ENCODE measurements at places on chromosomes 11 and 22.

- peak; percentile 15 for DNase-seq
Measured at GRCh38 chr11:69912911-69913451, 93.8 kb upstream of the FGF3 start.

DNA sequence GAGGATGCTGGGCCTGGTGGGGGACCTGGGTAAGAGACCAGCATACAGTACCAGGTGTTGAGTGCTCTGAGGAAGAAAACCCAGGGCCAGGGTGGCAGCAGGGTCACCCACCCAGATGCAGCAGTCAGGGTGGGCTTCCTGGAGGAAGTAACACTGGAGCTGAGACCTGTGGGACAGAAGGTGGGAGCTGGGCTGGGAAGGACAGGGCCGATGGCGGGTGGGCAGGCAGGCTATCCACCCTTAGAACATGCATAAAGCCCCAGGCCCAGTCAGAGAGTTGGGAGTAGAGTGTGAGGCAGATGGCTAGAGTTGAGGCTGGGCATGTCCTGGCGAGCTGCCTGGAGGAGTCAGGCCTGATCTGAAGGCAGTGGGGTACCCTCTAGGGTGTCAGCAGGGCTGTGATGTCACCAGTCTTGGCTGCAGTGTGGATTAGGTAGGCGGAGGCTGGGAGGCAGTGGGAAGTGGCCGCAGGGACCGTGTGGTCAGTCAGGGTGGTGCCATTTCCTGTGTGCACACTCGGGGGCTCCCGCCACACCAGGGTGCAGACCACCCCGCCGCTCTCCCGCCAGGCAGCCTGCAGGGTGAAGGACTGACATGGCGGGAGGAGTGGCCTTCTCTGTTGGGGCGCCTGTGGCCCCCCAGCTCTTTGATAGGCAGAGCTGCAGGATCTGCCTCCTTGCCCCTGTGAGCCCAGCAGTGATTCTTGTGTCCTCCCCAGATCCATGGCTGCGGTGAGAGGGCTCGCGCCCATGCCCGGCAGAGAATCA is 35.3 kb downstream of the IGHMBP2 start:
- no peak for DNase-seq

DNA sequence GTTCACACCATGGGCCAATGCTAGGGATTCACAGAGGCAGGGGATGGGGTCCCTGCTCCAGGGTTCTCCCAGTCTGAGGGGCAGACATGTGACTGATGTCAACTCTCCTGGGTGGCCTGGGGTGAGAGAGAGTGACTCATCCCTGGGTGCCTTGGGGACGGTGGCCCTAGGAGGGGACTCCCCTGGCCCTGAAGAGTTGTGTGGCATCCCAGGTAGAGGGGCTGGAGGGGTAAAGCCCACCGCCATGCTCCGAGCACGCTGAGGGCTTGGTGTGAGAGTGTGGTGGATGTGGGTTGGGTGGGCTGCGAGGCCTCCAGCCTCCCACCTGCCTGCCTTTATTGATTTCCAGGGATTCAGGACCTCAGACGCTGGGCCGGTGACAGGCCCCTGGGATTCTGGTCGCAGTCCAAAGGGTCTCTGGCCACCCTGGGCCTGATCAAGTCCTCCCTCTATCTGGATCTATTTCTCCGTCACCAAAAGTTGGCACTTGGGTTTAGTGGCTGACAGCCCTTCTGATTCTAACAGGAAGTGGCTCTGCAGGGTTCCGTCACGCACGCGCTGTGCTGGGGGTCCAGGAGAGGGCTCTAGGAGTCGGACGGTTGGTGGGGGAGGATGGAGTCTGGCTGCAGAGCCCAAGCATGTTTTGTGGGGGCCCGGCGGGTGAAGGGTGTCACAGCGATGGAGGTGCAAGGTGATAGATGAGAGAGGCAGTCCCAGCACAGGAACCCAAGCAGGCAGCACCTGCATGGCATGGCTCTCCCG is 27.3 kb upstream of the WNT7B start:
- DNase-seq = peak; percentile 44

DNA sequence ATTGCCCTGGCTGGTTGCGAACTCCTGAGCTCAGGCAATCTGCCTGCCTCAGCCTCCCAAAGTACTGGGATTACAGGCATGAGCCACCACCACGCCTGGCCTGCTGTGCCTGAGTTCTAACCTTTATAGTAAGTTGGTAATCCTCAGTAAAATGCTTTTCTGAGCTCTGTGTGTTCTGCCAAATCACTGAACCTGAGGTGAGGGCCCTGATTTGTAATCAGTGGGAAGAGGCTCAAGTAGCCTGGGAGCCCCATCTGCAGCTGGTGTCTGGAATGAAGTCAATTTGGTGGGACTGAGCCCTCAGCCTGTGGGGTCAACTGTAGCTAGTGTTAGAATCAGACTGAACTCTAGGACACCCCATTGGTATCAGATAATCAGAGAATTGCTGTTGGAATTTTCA is 72.6 kb upstream of the PARVG start:
- no peak for DNase-seq

DNA sequence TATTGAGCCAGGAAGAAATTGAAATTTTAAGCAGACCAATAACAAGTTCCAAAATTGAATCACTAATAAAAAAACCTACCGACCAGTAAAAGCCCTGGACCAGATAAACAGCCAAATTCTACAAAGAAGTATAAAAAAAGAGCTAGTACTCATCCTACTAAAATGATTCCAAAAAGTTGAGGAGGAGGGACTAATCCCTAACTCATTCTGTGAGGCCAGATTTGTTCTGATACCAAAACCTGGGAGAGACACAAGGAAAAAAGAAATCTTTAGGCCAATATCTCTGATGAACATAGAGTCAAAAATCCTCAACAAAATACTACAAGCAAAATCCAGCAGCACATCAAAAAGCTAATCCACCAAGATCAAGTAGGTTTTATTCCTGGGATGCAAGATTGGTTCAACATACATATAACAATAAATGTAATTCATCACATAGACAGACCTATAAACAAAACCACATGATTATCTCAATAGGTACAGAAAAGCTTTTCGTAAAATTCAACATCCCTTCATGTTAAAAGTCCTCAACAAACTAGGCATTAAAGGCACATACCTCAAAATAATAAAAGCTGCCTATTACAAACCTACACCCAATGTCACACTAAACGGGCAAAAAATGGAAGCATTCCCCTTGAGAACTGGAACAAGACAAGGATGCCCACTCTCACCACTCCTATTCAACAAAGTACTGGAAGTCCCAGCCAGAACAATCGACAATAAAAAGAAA is 13.1 kb downstream of the OR52A5 start:
- DNase-seq = no peak

DNA sequence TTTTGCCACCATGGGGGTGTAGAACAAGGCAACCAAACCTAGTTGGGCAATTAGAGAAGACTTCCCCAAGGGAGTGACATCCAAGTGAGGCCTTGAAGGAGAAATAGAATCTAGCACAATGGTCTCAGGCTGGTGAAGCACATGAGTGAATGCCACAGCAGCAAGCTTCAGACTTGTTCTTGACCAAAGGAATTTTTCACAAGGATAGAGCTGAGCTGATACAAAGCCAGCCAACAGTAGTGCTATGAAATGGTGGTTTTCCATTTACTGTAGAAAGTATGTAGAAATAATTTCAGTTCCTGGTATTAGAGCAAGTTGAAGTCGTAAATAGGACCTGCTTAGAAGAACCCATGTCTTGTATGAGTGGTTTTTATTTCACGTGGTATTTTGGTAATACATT is 148.3 kb upstream of the RASSF10 start:
- no peak for DNase-seq

DNA sequence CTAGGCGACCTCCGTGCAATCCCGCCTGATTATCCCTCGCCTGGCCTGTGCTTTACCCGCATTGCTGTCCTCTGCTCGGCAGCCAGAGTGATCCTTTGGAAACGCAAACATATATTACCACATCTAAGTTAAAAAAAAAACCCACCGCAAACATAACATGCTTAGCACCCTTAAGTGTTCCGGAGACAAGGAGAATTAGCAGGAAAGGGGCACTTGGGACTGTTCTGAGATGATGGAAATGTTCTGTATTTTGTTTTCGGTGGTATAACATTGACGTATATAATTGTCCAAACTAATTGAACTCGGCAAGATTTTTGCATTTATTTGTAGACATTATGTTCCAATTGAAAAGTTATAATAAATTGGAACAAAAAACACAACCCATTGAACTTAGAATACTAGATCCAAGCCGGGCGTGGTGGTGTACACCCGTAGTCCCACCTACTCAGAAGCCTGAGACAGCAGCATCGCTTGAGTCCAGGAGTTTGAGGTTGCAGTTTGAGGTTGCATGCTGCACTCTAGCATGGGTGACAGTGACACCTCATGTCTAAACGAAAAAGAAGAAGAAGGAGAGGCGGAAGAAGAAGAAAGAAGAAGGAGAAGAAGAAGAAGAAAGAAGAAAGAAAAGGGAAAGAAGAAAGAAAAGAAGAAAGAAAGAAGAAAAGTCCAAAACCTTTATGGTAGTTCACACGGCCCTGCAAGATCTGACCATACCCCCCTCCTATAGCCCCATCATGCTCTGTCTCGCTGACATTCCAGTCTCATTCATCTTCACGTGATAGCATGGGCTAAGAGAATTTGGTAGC is 604 bp upstream of the POLR3H start:
- DNase-seq = no peak

GRCh38 chr22:25125693-25126357 is 73.8 kb upstream of the CRYBB3 start:
- no peak for DNase-seq

DNA sequence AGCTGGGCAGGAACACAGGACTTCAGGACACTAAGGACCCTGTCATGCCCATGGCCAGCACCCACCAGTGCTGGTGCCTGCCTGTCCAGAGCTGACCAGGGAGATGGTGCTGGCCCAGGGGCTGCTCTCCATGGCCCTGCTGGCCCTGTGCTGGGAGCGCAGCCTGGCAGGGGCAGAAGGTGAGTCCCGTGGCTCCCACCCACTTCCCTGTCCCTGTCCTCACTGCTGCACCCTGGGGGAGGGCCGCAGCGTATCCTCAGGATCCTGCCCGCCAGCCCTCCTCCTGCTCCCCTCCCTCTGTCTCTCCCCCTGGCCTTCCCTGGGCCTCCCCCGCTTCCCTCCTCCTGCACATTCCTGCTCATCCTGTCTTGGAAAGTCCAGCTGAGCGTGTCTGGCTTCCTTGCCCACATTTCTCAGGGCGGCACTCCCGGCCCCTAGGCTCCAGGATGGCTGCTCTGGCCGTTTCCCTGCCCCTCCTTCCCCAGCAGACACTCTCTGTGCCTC is 8.7 kb downstream of the CSF2RB start:
- no peak for DNase-seq

DNA sequence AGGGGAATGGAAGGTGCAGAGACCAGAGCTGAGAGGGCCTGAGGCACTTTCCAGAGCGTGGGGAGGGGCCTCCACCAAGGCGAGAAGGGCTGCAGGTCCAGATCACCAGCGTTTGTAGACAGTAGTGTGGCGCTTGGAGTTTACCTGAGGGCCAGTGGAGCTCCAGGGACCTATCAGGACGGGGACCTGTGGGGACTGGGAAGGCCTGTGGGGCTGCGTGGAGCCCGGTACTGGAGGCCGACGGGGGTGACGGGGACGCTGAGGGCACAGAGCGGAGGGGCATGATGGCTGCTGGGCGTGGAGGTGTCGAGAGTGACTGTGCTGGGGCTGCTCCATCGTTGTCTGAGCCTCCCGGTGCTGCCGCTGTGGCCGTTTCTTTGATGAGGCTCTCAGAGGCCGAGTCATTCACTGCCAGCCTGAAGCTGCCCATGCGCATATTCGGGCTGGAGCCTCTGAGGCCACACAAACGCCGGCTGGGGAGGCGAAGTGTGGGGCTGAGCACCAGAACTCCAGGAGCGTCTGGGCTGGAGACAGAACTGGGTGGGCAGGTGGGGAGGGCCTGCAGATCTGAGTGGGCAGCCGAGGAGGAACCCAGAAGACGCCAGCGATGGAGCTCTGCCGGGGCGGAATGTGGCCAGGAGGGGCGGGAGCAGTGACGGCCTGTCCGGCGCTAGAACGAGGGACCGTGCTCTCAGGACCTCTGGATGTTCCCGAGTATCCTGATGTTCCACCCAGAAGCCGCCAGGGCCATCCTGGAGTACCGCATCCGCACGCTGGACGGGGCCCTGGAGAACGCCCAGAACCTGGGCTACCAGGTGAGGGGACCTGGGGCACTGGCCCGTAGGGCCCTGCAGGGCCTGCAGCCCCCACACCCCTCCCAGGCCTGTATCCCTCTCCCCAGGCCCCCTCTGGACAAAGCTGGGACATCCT is 2.6 kb downstream of the PGGHG start:
- DNase-seq = peak; percentile 6

DNA sequence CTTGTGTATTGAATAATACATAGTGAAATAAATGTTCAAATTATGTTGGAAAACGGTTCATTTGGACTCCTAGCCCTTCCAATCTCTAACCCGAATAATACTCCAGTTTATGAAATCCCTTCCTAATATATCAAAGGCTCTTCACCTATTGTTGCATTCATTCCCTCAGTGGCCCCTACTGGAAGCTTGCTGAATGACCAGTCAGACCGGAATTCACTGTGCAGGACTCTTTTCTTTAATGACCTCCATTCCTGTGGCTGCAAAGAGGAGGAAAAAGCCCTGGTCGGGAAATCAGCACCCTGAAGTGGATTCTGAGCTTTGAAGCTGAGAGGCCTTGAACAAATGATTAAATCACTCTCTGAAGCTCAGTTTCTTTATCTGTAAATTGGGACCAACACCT is 19.1 kb upstream of the RCN1 start:
- DNase-seq = no peak

DNA sequence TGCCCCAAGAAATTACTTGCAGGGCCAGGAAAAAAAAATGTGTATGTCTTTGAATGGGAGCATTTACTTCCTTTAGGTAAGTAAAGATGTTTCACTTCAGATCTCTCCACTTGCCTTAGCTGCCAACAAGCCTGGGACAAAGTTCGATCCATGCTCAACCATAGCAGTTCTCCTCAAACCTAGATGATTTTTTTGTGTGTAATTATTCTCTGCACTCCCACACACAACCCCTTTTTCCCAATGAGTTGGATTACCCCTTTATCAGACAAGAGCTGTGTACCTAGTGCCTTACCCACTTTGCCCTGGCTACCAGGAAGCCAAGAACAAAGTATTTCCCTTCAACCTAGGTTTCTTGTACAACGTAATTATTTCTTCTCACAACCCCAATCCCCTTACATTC is 35.6 kb downstream of the TPBGL start:
- no peak for DNase-seq

DNA sequence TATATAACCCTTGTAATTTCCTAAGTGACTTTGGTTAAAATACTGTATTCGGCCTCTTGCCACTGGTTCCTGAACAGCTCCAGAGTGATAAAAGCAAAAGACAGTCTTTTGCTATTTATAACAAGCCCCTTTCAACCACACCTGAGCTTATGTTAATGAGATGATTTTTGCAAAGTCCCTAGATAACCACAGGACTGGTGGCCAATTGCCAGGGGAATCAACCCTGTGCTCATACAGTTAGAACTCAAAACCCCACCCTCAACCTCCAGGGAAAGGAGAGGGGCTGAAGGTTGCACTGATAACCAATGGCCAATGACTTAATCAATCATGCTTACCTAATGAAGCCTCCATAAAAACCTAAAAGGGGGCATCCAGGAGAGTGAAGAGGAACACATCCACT is 77.9 kb downstream of the SIK3 start:
- peak; percentile 59 for DNase-seq

All from activated naive CD8-positive, alpha-beta T cell treated with anti-CD3 and anti-CD28 coated beads for 36 hours (primary cell).